ENCODE measurements at places on chromosomes 12 and 14.

GRCh38 chr14:20198991-20199390 lies 8.3 kb downstream of the OR11G2 start:
- DNase-seq = peak; percentile 5

DNA sequence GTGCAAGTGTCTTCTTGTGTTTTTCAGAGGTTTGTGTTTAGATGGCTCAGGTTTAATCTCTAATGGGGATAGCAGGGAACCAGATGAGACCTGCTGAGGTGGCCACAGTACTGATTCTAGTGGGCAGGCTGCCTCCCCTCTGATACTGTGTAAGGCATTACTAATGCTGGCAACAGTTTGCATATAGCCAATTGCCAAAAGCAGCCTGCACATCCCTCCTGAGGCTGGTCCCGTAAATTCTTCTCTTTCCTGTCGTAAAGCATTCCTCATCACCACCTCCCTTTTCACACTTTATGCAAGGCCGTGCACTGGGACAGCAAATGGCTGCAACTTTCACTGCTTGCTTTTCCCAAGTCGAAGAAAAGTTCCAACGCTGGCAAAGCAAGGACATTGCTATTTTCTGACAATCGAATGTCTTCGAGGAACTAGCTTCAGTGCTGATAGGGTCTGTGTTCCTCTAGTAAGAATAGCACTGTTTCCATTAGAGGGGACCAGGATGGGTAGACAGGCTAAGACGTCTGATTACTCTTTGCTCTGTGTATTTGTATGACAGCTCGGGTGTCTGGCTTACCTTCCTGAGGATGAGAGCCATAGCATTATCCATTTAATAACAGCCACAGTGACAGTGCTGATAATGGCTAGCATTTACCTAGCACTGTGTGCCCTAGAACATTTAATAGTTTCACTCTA lies 178.2 kb upstream of the HIF1A start:
- DNase-seq = no peak

DNA sequence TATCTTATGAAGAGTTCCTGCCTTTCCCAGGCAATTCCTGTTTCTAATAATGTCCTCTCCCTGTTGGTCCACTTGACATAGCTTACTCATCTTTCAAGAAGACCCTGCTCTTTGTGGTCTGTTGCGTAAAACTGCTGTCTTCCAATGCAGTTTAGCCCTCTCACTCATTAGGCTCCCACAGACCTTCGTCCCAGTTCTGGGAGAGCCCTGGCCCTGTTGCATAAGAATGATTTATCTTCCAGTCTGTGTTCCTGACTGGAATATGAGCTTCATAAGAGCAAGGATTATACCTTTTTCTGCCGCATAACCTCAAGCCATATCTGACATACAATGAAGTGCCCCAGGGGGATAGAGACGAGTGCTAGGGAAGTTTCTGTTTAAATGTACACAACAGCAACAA lies 365.9 kb upstream of the NOVA1 start:
- no peak for DNase-seq

DNA sequence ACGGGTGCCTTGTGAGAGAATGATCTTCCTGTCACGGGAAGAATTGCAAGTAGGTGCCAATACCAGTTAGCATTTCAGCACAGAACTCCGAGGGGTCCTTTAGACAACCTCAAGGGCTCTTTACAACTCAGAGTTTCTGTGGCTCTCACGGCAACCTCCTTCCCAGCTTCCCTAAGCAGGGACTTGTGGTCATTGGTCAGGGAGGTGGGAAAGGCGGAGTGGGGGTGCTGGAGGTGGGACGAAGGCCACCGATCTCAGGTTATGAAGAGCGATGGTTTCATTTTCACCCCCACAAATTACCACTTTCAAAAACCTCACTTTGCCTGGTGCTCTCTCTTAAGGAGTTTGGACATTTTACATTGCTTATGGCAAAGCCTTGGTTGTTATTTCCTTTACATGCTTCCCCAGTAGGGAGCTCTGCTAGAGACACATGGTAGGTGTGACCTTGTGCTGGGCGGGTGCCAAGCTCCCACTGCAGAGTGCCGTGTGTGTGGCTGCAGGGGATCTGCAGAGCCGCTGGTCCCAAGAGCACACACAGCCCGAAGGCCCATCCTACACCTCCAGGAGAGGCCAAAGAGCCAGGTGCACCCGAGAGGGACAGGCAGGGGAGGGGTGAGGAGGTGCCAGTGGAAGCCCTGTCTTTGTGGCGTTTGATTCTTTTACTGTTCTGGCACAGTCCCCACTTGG lies 21.4 kb downstream of the BCL2L14 start:
- DNase-seq = no peak

DNA sequence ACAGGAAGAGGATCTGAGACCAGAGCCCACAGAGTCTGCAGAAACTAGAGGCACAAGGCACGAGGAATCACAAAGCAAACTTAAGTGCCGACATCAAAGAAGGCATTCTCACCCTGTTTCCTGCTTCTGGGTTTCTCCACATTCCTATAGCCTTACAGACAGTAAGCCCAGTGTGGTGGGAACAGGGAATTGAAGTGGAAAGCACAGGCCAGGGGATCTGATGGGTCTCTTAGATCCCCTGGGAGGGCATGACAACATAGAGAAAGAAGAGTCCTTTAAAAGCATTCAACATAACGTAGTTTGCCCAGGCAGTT lies 75.6 kb upstream of the FRMD6 start:
- DNase-seq = no peak

Data from putamen (tissue), 1 donor.